Activated CD4-positive, alpha-beta T cell treated with anti-CD3 and anti-CD28 coated beads, Interleukin-2, amount 10 ng/mL, durations not matched to agents 24 days and 14 days (primary cell): ENCODE measurements at places on chromosomes 6 and 20. TPM values are rescaled to one million over a fixed set of nuclear protein-coding genes. Genes with fewer than 3 reads are reported as not detected.

- H3K27ac ChIP-seq, result no peak overlapping the region
- H3K27me3 ChIP-seq, result peaks cover 29% of the 10 kb centered on the region
- H3K36me3 ChIP-seq, result peaks cover 5% of the 10 kb centered on the region
- H3K4me1 ChIP-seq, result no peaks in the 10 kb centered on the region
These were observed 18.7 kb upstream of the SFT2D1 start for GRCh38 chr6:166361077-166361429.

GRCh38 chr6:88614316-88614877, 349.0 kb downstream of the RNGTT start:
- H3K4me3 ChIP-seq, result no peak overlapping the region
- no peak overlapping the region for H3K27ac ChIP-seq
- no peaks in the 10 kb centered on the region for H3K27me3 ChIP-seq
- H3K36me3 ChIP-seq, result peaks cover 22% of the 10 kb centered on the region

DNA sequence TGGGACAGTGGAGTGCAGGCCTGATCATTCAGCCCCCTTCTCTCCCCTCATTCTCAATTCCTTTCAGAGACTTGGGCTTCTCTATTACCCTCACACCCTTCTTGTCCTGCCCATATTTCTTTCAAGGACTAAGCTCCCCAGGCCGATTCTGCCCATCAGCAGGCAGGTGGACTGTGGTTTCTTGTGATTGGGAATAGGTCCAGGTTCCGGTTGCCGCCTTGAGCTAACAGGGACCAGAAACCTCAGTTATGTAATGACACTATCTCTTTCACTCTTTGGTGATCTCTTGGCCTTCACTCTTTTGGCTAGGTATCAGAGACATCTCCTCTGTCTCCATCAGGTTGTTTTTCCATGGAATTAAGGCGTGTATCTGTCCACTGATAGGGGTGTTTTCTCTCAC, 6.5 kb downstream of the MUCL3 start:
- no peaks in the 10 kb centered on the region for H3K36me3 ChIP-seq
- peaks cover 81% of the 10 kb centered on the region for H3K27me3 ChIP-seq
- peaks cover 7% of the 10 kb centered on the region for H3K4me1 ChIP-seq

- H3K27me3 ChIP-seq, result no peaks in the 10 kb centered on the region
- H3K36me3 ChIP-seq, result no peaks in the 10 kb centered on the region
- no peak for DNase-seq
These were observed 230.2 kb downstream of the CDH4 start for GRCh38 chr20:61482056-61482887.

The TRAPPC3L gene
- not detected in 2 replicates for total RNA-seq

GRCh38 chr20:532530-532929, 11.1 kb downstream of the CSNK2A1 start:
- peaks cover 30% of the 10 kb centered on the region for H3K4me1 ChIP-seq
- H3K27ac ChIP-seq, result no peak overlapping the region
- peaks cover 48% of the 10 kb centered on the region for H3K36me3 ChIP-seq

DNA sequence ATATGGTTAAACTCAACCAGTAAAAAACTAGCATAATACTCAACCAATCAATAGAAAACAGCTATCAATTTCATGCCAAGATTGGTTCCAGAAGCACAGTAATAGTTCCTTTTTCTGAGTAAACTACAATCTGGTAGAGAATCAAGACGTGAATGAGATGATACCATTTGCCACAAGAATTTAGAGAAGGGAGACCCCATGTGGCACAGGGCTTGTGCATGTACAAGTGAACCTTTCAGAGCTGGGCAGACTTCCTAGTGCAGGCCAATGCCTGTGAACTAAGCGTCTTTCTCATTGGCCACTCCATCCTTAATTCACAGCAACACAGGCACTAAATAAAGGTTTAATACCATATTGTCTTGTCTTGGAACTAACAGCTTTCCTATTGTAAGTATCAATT, 213.5 kb downstream of the RFPL4B start:
- H3K27ac ChIP-seq, result no peak overlapping the region
- no peaks in the 10 kb centered on the region for H3K36me3 ChIP-seq
- no peak overlapping the region for H3K4me3 ChIP-seq
- no peaks in the 10 kb centered on the region for H3K27me3 ChIP-seq

- H3K4me1 ChIP-seq, result no peaks in the 10 kb centered on the region
- no peaks in the 10 kb centered on the region for H3K36me3 ChIP-seq
- no peak for DNase-seq
- no peak overlapping the region for H3K4me3 ChIP-seq
- no peak overlapping the region for H3K27ac ChIP-seq
- H3K27me3 ChIP-seq, result peaks cover 3% of the 10 kb centered on the region
These were observed 44.5 kb upstream of the STXBP5 start for GRCh38 chr6:147159536-147160374.

DNA sequence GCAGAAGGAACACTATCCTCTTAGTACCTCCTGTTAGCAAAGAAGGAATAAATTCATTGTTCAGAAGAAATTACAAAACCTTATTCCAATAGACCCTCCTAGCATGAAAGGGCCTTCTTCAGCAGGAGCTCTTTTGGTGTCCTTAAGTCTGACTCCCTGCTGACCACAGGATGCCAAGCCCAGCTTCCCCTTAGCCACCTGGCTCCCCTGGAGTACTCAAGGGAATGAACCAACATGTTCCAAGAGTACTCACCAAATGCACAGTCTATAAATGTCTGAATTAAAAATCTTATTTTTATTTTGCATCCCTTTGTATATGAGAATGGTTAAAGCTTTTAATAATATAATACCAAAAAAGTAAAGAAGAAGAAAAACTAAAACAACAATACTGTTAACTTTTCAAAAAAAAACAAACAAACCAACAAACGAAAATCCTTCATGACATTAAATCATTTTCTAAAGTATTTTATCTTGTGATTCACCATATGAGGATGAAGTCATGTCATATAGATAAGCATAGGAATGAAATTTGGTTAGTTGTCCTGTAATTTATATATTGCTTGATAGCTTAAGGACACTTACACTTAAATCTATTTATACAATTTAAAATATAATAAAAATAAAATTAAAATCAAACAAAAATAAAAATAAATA, 1355.1 kb downstream of the HACE1 start:
- H3K4me3 ChIP-seq, result no peak overlapping the region
- no peaks in the 10 kb centered on the region for H3K4me1 ChIP-seq
- H3K27ac ChIP-seq, result no peak overlapping the region
- DNase-seq, result no peak
- no peaks in the 10 kb centered on the region for H3K27me3 ChIP-seq

- DNase-seq, result no peak
- H3K4me3 ChIP-seq, result no peak overlapping the region
- no peaks in the 10 kb centered on the region for H3K36me3 ChIP-seq
- no peaks in the 10 kb centered on the region for H3K27me3 ChIP-seq
- H3K27ac ChIP-seq, result no peak overlapping the region
These were observed 110.2 kb upstream of the FOXQ1 start for GRCh38 chr6:1201547-1202200.

The RSPO4 gene
- not detected in 2 replicates for total RNA-seq

DNA sequence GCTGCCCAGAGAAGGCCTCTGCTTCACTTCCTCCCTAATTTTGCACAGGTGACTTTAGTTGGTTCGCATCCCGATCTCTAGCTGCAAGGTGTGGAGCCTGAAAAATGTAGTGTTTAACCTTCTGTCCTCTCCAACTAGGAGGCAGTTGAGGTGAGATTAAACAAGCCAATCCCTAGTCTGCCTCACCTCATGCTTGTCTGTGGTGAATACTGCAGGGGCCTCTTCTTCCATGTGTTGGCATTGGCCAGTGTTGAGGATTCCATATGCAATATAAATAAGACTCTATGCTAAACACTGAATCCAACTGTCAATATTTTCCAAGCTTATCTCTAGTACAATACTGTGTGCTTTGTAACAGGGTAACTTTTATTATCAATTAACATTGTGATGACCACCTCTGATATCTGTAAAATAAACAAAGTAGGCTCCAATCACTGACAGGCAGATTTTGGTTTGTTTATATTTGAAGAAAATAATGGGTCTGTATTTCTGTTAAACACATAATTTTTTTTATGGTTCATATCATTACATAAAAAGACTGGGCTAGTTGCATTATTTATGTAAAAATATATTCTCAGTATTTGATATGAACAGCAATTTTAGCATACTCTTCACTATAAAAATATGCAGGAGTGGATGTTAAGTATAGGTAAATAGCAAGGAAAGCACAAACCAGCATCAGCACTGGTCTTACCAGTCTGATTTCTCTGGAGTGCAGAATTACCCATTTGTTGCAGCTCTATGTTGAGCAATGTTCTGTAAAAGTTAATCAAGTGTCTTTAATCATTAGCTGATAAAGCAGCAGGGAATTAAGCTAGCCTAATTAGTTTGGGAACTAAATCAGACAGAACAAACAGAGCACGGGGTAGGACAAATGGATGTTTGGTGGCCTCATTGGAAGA, 74.0 kb downstream of the ANKRD6 start:
- H3K36me3 ChIP-seq, result no peaks in the 10 kb centered on the region
- DNase-seq, result no peak
- no peak overlapping the region for H3K4me3 ChIP-seq

DNA sequence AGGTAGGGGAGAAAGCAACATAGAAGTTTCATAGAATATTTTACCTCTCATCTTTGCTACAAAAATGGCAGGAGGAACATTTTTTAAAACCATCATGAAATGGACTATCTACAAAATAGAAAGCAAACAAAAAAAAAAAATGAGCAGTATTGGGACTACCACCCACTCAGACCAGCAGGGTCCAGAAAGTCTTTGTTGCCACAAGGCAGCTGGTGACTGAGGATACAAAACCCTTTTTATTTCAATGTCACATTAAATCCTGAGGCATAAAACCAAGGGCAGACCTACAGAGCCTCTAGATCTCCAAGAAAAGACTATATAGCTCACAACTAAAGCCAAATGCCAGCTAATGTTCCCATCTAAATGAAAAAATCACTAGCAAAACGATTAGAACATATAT, 282.2 kb downstream of the PTPRK start:
- no peak overlapping the region for H3K4me3 ChIP-seq
- no peak for DNase-seq
- no peaks in the 10 kb centered on the region for H3K27me3 ChIP-seq
- no peak overlapping the region for H3K27ac ChIP-seq
- no peaks in the 10 kb centered on the region for H3K36me3 ChIP-seq

DNA sequence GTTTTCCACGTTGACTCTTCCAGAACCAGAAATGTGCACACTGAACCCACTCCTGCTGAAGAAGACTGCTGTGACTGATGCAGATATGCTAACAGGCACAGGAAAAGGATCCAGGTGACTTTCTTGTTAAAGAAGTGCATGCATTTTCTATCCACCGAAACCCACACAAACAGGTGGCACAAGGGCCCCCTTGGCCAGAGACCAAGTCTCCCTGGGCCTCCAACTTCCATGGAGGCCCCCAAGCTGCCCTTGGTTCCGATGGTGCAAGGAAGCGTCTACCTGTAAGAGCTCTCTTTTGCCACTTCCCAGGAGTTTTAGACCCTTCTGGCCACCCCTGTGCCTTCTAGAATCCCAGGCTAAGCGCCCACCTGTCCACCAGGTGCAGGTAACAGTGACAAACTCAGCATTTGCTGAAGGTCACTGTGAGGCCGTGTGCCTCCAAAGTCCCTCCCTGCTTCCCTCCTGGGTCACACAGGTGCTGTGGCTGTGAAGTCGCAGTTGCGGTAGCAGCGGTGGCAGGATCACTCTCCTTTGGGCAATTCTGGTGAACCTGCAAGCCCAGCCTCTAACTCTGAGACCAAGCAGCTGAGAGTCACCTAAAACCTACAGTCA, 134.8 kb downstream of the PXDC1 start:
- no peak overlapping the region for H3K4me3 ChIP-seq
- no peaks in the 10 kb centered on the region for H3K4me1 ChIP-seq
- H3K27ac ChIP-seq, result no peak overlapping the region

GRCh38 chr6:106155219-106155830, 69.2 kb downstream of the PRDM1 start:
- H3K36me3 ChIP-seq, result peaks cover 3% of the 10 kb centered on the region
- DNase-seq, result no peak
- no peak overlapping the region for H3K4me3 ChIP-seq
- H3K27me3 ChIP-seq, result no peaks in the 10 kb centered on the region
- peaks cover 23% of the 10 kb centered on the region for H3K4me1 ChIP-seq
- H3K27ac ChIP-seq, result no peak overlapping the region

DNA sequence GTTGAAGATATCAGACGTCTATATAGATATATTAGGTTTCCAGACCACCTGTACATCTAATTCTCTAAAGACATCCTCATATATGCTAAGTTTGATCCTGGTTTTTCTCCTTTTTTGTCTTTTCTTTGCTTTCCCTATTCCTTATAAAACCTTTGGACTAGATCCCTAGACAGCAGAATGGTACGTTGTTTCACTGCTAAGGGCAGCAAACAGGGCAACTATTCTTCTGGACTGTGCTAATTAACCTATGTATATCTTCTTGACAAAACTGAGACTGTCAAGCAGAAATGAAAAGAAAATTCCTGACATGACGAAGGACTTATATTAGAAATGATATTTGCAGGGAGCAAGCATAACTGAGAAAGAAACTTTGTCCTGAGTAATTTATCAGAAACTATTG, 19.1 kb downstream of the ME1 start:
- DNase-seq, result no peak
- no peak overlapping the region for H3K4me3 ChIP-seq
- no peaks in the 10 kb centered on the region for H3K36me3 ChIP-seq

DNA sequence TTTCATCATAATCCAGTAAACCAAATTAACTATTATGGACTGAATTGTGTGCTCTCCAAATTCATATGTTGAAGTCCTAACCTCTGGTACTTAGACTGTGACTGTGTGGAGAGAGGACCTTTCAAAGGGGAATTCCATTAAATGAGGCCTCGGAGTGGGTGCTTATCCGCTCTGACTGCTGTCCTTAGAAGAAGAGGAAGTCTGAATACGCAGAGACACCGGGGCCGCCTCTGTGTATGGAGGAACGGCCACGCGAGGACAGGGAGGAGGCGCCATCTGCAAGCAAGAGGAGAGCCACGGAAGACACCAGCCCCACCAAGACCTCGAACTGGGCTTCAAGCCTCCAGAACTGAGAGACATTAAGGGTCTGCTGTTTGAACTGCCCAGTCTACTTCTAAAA, 35.6 kb upstream of the RPS6KA2 start:
- H3K36me3 ChIP-seq, result no peaks in the 10 kb centered on the region
- no peak overlapping the region for H3K4me3 ChIP-seq
- H3K27me3 ChIP-seq, result peaks cover 4% of the 10 kb centered on the region
- no peak for DNase-seq

The SAMD5 gene
- total RNA-seq, result 0.05 and 0.07 TPM in 2 replicates

GRCh38 chr6:41648921-41649320, 10.7 kb downstream of the MDFI start:
- no peaks in the 10 kb centered on the region for H3K27me3 ChIP-seq
- H3K36me3 ChIP-seq, result no peaks in the 10 kb centered on the region
- H3K27ac ChIP-seq, result no peak overlapping the region
- H3K4me1 ChIP-seq, result no peaks in the 10 kb centered on the region
- DNase-seq, result no peak

DNA sequence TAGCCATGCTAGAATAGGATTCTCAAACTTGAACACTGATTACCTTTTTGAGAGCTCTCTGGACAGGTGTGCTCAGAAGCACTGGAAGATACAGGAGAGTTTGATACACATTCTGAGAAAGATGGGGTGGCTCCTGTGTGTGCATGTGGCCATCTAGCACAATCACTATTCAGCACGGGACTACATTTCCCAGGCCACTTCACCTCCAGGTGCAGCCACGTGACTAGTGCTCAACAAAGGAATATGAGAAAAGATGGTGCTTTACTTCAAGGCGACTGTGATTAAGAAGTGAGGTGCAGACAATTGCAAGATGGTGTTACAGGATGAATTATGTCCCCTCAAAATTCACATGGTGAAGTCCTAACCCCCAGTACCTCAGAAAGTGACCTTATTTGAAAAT, 103.8 kb downstream of the BACH2 start:
- H3K27ac ChIP-seq, result peak overlapping the region; percentile 68
- DNase-seq, result peak; percentile 64
- H3K4me3 ChIP-seq, result peak overlapping the region; percentile 66
- peaks cover 51% of the 10 kb centered on the region for H3K4me1 ChIP-seq
